ENCODE measurements at places on chromosomes 3 and 15. TPM values are rescaled to one million over a fixed set of nuclear protein-coding genes. Genes with fewer than 3 reads are reported as not detected.

DNA sequence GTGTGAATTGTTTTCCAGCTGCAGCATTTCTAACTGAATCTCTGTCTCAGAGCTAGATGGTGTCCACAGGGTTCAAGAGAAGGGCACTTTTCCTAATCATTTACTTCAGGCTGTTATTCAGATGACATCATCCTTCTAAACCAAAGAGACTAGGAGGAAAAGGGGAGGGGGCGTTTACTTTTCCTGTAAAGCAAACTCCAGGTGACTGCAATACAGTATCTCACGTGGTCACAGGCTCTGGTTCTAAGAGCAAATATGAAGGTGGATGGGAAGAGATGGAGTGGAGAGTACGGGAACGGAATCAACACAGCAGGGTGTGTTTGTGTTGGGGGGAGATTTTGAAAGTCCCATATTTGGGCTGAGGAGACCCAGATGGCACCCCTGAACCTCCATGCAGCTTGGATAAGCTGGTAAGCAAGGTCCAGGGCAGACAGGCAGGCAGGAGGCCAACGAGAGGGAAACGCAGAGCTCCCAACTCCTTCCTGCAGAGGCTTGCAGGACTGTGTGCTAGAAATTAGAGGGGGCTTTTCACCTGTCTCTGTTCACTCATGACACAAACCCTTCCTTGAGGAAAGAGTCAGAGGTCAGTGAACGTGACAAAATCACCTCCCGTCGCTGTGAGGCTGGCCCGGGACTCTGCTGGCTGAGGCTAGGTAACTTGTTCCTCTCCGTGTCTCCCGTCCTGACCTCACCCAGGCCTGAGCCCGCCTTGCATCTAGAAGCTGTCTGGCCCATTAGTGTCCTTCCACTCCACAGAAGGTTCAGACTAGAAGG lies 151.2 kb downstream of the OPA1 start:
- no peak for DNase-seq

- no peak for DNase-seq
These were observed 29.1 kb downstream of the SSR3 start for GRCh38 chr3:156525808-156526207.

Gene DCUN1D1
- 33.2 TPM for total RNA-seq

- no peak for DNase-seq
These were observed 139.3 kb downstream of the RSRC1 start for GRCh38 chr3:158249183-158249582.

DNA sequence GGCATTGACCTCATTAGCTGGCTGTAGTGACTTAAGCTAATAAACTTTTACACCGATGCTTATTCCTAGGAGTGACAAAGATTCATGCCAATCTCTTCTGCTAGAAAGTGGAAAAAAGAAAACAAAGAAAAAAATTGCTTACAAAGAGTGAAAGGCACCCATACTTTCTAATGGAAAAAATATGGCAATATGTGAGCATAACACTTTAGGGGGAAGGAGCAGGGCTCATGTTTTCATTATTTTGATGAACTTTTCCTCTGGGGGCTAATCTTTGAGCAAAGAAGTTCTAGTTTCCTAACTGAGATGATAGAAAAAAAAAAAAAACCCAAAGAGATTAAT lies 94.8 kb upstream of the THRB start:
- no peak for DNase-seq

DNA sequence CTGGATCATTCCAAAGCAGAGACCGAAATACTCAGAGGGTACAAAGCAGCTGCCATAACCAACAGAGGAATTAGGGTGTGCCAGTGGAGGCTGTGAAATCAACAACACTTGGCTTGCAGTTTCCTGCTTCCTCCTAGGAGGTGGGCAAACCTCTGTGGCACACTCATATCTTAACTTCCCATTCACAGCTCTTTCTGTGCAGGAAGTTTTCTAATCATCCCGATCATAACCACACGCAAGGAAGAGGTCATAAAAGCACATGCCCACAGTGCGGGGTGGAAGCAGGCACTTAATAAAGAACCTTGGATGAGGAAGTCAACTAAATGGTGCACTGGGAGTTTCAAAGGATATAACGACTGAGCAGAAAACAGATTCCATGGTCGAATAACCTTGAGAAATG lies 5.1 kb downstream of the SCAMP2 start:
- no peak for DNase-seq

Gene CISH
- total RNA-seq: 217 TPM

- no peak for DNase-seq
These were observed 386.5 kb downstream of the SHQ1 start for GRCh38 chr3:72461787-72462186.

DNA sequence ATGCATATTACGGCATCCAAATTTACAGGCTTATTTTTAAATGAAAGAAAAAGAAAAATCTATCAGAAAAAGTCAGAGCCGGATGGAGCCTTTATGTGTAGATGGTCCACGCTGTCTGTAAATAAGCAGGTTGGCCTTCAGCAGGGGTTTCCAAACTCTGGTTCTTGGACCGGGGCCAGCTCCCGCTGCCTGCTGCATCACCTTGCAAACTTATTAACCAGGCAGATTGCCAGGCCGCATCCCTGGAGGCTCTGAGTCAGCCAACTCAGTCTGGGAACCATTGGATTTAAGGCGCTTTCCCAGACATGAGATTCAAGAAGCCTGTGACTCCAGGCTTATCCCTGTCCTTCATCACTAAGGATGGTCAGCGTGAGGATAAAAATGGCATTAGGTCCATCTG lies 212.4 kb downstream of the OPA1 start:
- DNase-seq: no peak

GRCh38 chr3:11565932-11566331 lies 77.8 kb downstream of the VGLL4 start:
- DNase-seq: no peak

Gene CPNE9
- 0.21 TPM for total RNA-seq

Gene FBXO40
- not detected for total RNA-seq

Gene ARRDC4
- total RNA-seq: 1.4 TPM

DNA sequence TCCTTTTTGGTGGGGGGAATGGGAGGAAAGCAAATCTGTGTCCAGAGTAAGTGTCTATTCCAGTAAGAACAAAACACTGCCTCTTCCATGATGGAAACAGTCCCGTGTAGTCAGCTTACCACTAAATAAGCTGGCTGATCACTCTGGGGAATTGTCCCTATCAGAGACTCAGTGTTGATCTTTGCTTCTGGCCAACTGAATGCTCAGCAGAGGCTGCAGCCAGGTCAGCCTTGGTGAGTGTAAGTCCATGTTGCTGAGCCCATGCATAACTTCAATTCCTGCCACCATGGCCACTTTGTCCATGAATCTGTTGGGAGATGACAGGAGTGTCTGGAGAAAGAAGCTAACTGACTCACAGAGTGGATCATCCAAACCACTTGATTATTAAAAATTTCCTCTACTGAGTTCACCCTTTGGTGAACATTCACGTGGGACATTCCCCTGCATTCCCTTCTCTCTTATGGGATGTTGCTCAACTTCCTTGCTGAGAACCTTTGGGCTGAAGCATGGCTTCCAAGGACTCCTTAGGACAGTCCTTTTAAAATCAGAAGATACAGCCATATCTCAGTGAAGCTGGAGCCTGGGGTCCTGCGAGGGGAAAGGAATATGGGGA lies 33.9 kb upstream of the XCR1 start:
- no peak for DNase-seq

Gene LRRK1
- 1.8 TPM for total RNA-seq

- no peak for DNase-seq
These were observed 256.2 kb downstream of the ZNF621 start for GRCh38 chr3:40780925-40781406.

DNA sequence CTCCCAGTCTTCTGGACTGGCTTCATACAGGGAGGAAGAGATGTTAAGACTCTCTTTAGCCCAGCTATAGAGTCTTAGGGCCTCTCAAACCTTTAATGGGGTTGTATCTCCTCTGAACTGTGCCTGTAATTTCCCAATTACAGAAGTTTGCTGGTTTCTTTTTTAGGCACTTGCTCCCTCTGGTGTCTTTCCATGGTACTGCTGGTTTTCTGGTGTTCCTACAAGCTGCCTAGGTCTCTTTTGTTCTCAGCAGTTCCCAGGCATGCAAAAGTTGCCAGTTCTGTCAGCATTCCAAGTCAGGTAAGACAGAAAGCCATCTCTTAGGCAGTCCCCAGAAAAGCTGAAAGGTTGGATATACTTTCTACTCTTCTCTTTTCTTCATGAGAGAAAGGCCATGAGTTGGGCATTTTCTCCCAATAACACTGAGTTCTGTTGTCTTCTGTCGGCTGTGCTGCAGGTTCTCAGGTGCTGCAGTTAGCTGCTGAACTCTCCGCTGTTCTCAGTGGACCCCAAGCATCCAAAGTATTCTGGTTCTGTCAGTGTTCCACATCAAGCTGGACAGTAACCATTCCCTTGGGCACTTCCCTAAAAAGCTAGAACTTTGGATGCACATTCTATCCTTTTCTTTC lies 54.4 kb upstream of the EHHADH start:
- DNase-seq: no peak

GRCh38 chr3:106609666-106610301 lies 741.0 kb upstream of the CBLB start:
- peak; percentile 45 for DNase-seq

Gene B3GALNT1
- total RNA-seq: 0.50 TPM

DNA sequence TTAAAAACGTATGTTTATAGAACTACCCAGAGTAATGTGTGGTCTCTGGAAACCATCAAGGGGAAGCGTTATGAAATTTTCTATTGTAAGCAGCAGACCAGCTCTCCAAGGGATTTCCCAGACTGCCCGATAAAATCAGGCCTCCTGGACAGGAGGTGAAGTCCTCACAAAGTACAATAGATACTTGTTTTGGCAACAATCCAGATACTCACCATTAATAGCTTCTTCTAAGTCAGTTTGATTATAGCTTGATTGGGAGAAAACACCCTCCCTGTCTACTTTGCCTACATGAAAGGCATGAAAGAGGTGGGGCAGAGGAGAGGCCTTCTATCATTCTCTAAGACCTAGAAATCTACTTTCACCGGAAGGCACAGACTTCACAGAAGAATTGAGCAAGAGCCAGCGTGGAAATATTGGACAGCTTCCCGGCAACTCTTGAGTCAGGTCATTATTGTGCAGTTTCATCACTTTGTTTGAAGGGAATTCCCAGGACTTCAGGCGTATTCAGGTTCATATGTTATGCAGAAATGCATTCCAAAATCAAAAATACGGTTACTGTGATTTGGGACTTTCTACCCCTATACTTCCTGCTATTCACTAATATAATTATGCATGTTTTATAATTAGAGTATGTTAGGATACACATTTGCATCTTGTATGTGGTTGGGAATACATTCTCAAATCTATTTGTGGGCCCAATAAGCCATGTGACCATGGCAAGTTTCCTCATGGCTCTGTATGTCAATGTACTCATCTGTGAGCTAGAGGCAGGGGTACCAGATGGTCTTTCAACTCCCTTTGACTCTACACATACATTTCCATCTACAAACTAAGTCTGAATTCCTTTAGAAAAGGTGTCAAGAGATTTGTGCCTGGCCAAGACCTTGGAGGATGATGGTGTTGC lies 103.5 kb downstream of the CD47 start:
- DNase-seq: no peak

DNA sequence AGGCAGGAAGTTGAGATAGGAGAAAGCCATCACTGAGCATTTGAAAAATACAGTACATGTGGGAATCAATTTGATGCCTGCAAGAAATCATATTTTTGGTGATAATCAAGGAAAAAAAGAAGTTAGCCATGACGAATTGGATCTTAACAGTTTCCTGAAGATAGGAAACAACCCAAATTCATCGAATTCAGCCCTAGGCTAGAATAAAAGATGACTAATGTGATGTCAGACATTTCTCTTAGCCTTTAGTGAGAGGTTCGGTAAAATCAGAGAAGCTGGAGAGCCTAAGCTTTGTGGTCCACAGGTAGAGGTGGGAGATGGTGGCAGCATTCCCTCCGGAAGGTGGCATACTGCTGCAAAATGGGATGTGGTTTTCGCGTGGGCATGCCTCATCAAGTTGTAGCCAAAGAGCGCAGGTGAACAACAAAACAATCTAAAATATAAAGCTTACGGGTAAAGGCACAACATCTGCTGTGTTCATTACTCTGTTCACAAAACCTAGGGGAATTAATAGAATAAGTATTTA lies 144.1 kb upstream of the ALCAM start:
- no peak for DNase-seq

DNA sequence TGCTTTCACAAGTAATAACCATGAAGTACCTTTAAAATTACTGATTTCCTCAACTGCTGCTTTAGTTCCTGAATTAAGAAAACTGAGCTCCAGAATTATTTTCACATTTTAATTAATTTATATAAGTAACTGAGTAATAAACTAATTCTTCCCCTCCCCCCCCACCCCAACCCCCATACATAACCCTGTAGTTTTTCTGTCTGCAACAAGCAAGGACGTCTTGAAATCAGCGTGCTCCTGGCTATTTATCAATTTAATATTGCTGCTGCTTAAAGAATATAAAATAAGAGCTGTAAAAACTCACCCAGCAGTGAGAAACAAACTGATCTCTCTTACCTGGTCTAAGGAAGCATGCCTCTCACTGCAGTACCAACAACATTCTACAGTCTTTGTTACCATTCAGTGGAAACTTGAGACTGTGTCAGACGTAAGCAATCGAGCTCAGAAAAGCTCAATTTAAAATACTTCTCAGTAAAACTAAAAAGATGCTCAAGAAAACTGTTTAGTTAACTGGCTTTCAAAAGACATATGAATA lies 121.0 kb downstream of the TFDP2 start:
- DNase-seq: no peak

DNA sequence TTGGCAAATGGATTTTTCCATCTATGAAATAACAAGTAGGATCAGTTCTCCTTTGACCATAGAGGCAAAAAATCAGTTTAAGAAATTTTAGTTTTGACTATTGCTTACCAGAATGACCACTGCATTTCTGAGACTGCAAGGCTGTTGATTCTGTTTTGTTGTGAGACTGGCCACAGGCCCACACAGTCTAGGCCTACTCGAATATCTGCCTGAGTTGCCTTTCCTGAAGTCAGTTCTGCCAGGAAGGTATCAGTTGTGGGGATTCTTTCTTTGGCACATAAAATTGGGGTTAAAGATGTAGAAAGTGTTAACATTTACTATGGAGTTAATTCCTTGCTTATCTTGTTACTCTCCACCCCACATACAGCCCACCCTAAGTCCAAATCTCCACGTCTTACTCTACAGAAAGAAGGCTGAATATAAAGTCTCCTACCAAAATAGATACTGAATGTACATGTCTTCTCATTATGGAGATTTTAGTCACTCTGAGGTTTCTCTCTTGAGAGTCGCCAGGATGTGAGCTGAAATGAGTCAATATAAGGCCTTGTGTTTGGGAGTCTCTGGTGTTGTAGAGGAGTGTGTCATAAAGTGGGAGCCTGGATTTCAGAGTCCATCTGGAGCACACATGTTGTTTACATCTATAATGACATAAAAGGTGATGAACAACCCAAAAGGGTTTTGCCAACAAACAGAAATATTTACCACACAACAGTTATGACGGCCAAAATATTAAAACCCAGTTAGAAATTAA lies 45.0 kb upstream of the WWTR1 start:
- no peak for DNase-seq

GRCh38 chr3:87793337-87793877 lies 265.4 kb downstream of the CGGBP1 start:
- no peak for DNase-seq

DNA sequence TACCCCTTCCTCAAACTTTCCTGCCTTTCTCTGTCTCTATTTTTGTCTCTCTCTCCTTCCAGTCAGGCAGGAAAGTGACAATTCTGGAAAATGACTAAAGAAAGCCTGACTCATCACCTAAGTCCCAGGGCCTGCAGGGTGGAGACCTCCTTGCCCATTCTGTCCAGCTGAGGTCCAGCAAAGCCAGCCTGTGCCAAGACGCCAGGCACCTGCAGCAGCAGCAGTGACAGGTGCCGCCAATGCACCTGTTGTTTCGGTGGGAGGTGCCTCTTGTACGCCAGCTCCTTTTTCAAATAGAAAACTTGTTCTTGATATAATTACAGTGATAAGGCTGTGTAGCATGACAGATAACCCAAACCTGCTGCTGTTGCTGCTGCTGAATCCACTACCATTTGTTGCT lies 501.3 kb downstream of the NTRK3 start:
- no peak for DNase-seq
